ENCODE measurements at places on chromosomes 7 and 10.

GRCh38 chr7:1127001-1127400, 33.0 kb downstream of the ZFAND2A start:
- no peak for DNase-seq

DNA sequence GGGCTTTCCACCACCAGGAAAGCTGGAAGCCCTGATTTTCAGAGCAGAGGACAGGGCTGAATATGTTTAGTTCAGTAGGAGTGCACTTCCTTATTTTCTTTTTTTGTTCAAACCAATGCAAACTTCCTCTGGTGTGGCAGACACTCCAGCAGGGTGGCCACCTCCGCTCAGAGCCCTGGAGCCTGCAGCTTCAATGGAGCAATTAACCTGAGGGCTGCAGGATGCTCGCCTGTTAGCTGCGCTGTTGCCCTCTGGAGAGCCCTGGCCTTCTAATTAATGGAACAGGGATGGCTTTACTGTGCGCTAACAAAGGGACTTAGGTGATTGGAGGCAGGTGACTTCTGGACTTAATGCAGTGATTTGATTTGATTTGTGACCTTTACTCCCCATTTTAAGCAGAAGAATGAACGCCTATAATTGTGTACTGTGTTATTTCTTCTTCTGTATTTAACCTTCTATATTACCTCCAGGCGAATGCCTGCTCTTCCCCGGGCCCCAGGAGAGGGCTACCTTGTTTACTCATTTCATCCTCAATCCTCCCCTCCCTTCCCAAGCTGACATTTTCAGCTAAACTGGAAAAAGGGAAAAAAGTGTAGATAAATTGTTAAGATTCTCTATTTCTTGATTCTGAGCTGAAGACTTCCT, 123.0 kb upstream of the CTBP2 start:
- DNase-seq: no peak

- DNase-seq: no peak
Observed at GRCh38 chr10:12412666-12413368, 63.5 kb downstream of the CAMK1D start.

GRCh38 chr10:86207226-86207625, 159.4 kb downstream of the GRID1 start:
- DNase-seq: no peak

DNA sequence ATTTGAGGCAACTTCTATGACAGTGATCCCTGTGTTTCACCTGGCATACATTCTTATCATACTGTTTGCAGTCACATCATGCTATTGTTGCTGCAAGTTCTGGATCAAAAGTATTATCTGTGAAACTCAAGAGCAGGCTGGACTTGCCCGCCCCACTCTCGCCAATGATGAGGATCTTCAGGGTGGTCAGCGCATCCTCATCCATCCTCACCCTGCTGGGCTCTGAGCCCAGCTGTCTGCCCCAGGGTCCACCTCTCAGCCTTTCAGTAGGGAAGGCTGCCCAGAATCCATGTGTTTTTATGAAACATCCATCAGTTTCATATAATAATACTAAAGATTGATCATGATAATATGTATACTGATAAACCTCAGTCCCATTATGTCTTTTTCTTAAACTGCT, 55.4 kb upstream of the KIF5B start:
- DNase-seq: no peak

- DNase-seq: peak; percentile 34
Observed at GRCh38 chr7:157784979-157785441, 448.2 kb downstream of the DNAJB6 start.

- no peak for DNase-seq
Observed at GRCh38 chr10:95865814-95866466, 41.8 kb upstream of the CC2D2B start.

GRCh38 chr10:111830359-111830758, 353.2 kb downstream of the GPAM start:
- no peak for DNase-seq

- DNase-seq: no peak
Observed at GRCh38 chr7:20276705-20277472, 53.8 kb upstream of the ITGB8 start.

DNA sequence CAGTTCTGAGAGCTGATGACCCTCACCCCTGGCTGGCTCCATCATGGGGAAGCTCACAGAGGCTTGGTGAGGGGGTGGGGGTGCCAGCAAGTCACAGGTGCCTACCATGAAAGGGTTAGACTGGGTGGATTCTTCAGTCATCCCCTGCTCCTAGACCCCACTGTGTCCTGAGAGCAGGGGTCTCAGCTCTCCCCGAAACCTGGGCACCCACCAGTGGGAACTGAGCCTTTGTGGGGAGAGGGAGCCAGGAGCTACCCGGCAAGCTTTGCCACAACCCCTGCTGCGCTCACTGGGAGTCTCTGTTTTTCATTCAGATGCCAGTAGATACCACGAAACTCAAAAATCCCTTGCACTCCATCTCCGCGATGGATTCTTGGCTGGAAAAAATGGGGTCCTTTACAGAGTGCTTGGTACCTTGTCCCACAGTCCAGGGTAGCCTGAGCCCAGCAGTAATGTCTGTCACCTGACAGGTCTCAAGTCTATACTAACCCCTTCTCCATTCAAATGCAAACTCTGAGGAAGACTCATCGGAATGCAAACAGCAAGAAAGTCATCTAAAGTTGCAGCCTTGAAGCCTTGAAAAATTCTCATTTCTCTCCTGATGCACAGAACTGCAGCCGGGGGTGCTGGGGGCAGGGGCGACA, 48.9 kb upstream of the ENO4 start:
- DNase-seq: no peak

GRCh38 chr7:85160223-85160622, 26.6 kb downstream of the SEMA3D start:
- DNase-seq: no peak

DNA sequence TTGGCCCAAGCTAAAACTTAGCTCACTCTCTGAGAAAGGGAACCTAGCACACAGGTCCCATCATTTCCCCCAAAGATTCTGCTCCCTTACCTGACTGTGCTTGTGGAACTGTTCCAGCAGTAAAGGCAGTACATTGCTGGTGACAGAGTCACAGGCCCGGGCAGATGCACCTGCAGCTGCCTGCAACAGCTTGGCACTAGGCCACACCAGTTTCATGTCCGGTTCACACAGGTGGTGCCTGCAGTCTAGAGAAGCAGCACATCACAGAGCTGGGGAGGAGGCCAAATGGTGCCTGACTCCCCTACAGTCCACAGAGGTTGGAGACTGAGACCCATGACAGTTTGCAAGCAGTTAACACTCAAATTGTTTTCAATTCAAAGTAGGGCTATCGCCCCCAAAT, 22.2 kb downstream of the ZDHHC16 start:
- no peak for DNase-seq
